ENCODE measurements at places on chromosomes 5 and 9.

- no peak for DNase-seq
These were observed 127.0 kb upstream of the VLDLR start for GRCh38 chr9:2494562-2494961.

DNA sequence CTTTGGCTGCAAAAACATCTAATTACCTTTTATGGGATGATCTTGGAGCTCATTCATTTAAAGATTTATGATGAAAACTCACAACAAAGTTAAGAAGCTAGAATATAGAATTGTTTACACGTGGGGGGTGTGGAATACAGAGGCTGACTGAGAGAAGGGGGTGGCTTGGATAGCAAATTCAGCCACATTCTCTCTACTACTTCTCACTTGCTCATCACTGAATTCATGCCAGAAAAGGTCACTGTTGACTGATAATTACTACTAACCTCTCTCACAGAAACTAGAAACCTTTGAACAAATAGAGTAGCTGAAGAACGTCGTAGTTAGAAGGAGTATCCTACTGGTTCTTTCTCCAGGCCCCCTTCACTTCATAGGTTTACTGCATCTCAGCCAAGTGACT is 808.2 kb downstream of the BRINP1 start:
- no peak for DNase-seq

- no peak for DNase-seq
These were observed 14.4 kb downstream of the DOCK8 start for GRCh38 chr9:228929-229695.

- DNase-seq, result no peak
These were observed 265.5 kb upstream of the CD180 start for GRCh38 chr5:67462147-67462546.

DNA sequence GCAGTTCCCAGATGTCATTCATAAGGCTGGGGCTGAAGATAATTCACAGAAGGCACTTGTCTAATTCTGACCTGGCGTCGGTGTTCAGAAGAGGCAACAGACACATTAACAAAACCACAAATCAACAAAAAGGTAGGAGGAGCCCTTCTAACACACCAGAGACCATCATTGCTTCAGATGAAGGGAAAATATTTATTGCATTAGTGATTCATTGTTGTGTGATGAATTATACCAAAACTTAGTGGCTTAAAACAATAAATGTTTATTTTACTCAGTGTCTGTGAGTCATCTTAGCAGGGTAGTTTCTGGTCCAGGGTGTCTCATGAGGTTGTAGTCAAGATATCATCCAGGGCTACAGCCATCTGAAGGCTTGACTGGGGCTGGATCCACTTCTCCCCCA is 91.3 kb upstream of the KIF2A start:
- no peak for DNase-seq

GRCh38 chr9:93466416-93467061 is 13.2 kb upstream of the FAM120AOS start:
- no peak for DNase-seq

- no peak for DNase-seq
These were observed 174.2 kb downstream of the TRIM32 start for GRCh38 chr9:116861321-116861720.

- DNase-seq, result no peak
These were observed 31.9 kb downstream of the FAM219A start for GRCh38 chr9:34426347-34427074.

DNA sequence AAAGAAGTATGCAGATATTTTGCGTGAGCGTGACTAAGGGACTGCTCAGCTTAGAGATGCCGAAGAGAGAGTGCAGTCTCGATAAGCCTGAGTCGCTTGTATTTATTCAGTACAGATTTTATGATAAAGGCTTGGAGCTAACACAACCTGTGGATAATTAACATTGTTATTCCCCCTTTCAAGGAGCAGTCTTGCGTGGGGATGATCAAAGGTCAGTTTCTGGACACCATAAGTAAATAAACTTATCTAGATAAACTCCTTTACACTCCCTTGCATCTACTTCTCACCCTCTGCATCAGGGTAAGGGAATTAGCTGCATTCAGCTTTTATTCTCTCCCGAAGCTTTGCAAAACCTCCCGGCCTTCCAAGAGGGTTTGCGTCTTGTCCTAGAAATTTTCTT is 357.8 kb upstream of the ST8SIA4 start:
- DNase-seq, result no peak

DNA sequence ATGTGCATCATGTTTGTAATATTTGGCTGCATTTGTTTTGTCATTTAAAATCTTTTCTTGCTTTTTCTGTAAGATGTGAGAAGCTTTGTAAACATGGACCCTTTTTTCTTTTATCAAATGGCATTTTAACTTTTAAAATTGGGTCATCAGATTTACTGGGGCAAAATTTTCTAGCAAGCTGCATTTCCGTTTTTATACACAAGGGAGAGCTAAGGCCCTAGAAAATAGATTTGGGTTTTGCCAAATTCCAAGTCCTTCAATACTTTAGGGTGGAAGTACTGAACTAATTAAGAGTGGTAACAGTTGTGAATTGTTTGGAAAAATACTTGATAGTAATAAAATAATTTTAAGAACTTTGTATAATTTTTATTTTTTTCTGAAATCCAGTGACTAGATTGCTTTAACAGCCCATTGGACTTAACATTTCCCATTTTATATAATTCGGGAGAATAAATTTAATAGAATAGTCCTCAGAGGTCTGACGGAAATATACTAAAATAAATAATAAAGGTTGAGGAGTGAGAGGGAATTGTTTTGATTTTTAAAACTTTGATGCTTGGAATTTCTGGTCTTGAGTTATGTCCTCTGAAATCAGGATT is 117.4 kb downstream of the SMARCA2 start:
- peak; percentile 53 for DNase-seq

DNA sequence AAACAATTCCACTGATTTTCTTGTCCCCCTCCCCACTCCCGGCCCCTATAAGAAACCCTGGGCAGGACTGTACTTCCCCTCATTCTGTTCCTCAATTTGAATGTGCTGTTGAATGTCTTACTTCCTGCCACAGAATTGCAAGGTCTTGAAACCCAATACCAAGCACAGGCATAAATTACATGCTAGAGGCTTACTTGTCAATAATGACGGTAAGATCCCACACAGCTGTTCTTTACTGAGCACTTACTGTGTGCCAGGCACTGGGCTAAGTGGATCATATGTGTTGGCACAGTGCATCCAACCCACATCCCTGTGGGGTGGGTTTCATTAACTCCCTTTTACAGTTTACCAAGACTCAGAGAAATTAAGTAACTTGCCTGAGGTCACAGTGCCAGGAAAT is 63.4 kb downstream of the MVB12B start:
- DNase-seq, result no peak

GRCh38 chr5:103247118-103247517 is 11.4 kb upstream of the MACIR start:
- peak; percentile 17 for DNase-seq
